PC-3 (cell line): ENCODE measurements at places on chromosomes 1 and 21. TPM values are rescaled to one million over a fixed set of nuclear protein-coding genes. Genes with fewer than 3 reads are reported as not detected.

GRCh38 chr1:152728986-152729385, 21.0 kb downstream of the LCE4A start:
- H3K27ac ChIP-seq, result no peak overlapping the region
- H3K4me3 ChIP-seq, result no peak overlapping the region
- H3K36me3 ChIP-seq, result no peaks in the 10 kb centered on the region
- DNase-seq, result no peak
- peaks cover 45% of the 10 kb centered on the region for H3K27me3 ChIP-seq

- H3K4me1 ChIP-seq, result no peaks in the 10 kb centered on the region
- no peak overlapping the region for H3K4me3 ChIP-seq
- no peak overlapping the region for H3K27ac ChIP-seq
- DNase-seq, result no peak
Measured at GRCh38 chr1:21495225-21495820, 13.9 kb upstream of the ALPL start.

DNA sequence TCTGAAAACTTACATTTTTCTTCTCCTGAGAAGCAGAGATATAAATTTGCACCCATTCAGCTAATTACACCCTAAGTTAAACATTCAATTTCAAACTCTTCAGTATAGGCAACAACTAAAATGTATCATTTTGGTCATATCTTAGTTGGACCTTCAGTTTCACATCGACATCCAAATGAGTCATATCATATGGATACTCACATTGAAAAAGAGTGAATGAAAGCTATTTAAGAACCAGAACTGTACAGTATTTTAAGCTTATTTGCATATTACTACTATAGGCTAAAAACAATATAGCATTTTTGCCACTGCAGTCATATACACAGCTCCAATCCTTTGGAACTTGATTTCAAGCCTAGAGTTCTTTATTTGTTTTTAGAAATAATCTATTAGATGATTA, 33.6 kb downstream of the USP25 start:
- no peak overlapping the region for H3K27ac ChIP-seq
- peaks cover 3% of the 10 kb centered on the region; the same call in 1 of the 2 replicates for H3K36me3 ChIP-seq
- DNase-seq, result no peak
- no peaks in the 10 kb centered on the region for H3K27me3 ChIP-seq

- H3K4me3 ChIP-seq, result no peak overlapping the region
- H3K36me3 ChIP-seq, result no peaks in the 10 kb centered on the region
Measured at GRCh38 chr1:183079712-183080388, 56.6 kb downstream of the LAMC1 start.

GRCh38 chr1:59641836-59642235, 172.9 kb upstream of the HOOK1 start:
- H3K27ac ChIP-seq, result no peak overlapping the region
- no peaks in the 10 kb centered on the region for H3K36me3 ChIP-seq

The PDPN gene
- 0.29 and 0.47 TPM in 2 replicates for total RNA-seq

The MIS18A gene
- 42.0 and 54.5 TPM in 2 replicates for total RNA-seq
